ENCODE measurements at places on chromosomes 16 and 17. TPM values are rescaled to one million over a fixed set of nuclear protein-coding genes. Genes with fewer than 3 reads are reported as not detected.

DNA sequence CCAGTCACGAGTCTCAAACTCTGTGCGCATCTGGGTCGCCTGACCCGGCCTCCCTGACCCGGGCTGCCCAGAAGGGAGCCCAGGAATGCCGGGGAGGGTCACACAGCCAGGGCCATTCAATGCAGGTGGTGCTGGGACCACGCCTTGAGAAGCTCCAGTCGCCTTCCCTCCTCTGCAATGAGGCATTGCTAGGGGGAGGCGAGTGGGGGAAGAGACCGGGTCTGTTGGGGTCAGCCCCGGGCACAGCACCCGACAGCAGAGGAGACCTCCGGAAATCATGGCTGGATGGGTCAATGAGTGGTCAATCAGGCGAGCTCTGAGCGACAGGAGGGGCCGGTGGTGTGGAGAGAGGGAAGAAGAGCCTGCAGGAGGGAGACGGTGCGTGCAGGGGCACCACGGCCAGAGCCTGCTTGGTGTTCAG, 13.3 kb downstream of the JPH3 start:
- no peak for DNase-seq

DNA sequence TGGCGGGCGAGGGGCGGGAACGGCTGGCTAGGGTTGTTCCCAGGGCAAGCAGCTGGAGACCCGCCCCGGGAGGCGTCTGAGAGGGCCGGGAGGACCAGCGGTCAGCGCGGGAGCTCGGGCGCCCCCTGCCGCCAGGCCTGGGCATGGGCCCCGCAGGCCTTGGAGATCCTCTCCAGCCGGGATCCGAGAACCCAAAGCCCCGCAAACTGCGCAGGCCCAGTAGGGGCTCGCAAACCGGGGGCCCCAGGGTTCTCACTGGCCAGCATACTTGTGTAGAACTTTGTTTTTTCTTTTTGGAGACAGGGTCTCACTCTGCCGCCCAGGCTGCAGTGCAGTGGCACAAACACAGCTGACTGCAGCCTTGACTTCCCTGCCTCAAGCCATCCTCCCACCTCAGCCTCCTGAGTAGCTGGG, 20.8 kb upstream of the ZNF423 start:
- peak; percentile 86 for DNase-seq

- no peak for DNase-seq
Measured at GRCh38 chr16:12999368-12999767, 98.0 kb downstream of the SHISA9 start.

- no peak for DNase-seq
Measured at GRCh38 chr16:4358236-4358635, 7.1 kb upstream of the PAM16 start.

DNA sequence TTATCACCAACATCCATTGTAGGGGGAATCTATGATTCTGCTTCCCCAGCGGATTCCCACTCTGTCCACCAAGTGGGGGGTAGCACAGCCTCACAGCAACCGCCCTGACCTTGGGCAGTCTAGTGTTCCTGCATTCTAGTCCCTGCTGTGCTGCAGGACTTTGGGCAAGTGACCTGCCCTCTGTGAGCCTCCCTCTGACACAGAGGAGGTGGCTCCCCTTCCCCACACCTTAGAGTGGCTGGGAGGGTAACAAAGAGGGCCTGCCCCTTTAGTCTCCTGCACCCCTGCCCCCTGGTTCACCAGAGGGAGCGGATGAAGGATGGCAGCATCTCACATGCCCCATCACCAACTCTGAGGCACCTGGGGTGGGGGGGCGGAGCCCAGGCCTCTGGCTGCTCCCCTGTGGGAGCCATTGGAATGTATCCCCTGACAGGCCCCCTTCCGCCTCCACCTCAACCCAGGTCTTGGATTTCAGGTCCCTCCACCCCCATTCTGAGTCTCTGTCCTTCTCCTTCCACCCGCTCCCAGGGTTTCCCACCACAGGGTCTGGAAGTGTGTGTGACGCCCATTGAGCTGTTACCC, 10.1 kb downstream of the GAS2L2 start:
- no peak for DNase-seq

DNA sequence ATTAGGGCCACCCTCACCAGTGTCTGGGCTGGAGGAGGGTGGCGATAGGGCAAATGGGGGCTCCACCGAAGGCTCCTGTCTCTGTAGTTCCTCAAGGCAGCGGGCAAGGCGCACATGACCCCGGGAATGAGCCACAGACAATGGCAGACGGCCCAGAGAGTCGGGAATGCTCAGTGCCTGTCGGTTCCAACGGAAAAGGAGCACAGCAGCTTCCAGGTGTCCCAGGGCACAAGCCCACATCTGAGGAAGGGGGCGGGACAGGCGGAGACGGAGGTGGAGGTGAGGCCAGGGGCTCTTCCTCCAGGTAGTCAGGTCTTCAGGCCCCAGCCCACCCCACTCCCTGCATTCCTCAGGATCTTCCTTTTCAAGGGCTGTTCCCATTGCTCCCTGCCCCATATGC, 5.1 kb upstream of the SPAG7 start:
- no peak for DNase-seq

GRCh38 chr17:79949656-79950209, 85.9 kb downstream of the TBC1D16 start:
- peak; percentile 6 for DNase-seq

DNA sequence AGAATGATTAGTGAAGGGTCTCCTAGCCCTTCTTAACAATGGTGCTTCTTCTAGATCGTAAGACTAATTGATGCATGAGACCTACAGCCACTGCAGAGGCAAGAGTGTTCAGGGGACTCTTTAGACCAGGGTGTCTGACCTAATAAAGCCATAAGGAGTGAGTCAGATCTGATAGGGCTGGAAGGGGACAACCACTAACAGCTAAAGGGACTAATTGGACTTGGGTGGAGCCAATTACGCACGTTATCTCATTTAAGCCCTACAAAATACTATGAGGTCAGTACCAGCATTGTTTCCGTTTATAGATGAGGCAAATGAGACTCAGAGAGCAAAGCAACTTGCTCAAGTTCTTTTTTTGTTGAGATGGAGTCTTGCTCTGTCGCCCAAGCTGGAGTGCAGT, 14.5 kb upstream of the RNF222 start:
- no peak for DNase-seq

- no peak for DNase-seq
Measured at GRCh38 chr16:31270795-31271194, 11.0 kb downstream of the ITGAM start.

DNA sequence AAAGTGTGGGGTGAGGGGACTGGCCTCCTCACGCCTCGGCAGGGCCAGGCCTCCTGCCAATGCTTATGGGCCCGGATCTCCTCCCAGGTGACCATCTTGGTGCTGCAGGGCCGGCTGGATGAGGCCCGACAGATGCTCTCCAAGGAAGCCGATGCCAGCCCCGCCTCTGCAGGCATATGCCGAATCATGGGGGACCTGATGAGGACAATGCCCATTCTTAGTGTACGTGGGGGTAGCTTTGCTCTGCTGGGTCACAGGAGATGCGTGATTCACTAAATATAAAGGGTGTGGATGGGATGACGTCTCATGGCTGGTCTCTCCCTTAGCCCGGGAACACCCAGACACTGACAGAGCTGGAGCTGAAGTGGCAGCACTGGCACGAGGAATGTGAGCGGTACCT, 19.5 kb downstream of the NUP85 start:
- no peak for DNase-seq

DNA sequence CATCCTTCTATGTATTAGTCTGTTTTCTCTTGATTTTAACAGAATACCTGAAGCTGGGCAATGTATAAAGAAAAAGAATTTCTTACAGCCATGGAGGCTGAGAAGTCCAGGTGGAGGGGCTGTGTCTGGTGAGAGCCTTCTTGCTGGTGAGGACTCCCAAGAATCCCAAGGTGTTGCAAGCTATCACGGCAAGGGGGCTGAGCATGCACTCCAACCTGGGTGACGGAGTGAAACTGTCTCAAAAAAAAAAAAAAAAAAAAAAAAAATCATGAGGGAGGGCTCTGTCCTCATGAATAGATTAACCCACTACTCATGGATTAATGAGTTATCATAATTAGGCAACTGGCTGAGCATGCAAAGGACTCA, 19.4 kb downstream of the NQO1 start:
- no peak for DNase-seq

Gene GAA
- total RNA-seq, result 37.1 TPM

Gene GDPD1
- total RNA-seq, result 5.0 TPM

Gene PDIA2
- total RNA-seq, result 0.08 TPM

Gene TRAPPC2L
- total RNA-seq, result 58.7 TPM

Gene RNFT1
- total RNA-seq, result 43.5 TPM

Gene SMIM36
- not detected for total RNA-seq

Gene FMNL1
- total RNA-seq, result 1.4 TPM

Gene CTF1
- 1.7 TPM for total RNA-seq

Gene PKMYT1
- total RNA-seq, result 7.7 TPM

Data from hepatocyte (in vitro differentiated cells).